OCI-LY7 (cell line): ENCODE measurements at places on chromosomes 13 and 19.

DNA sequence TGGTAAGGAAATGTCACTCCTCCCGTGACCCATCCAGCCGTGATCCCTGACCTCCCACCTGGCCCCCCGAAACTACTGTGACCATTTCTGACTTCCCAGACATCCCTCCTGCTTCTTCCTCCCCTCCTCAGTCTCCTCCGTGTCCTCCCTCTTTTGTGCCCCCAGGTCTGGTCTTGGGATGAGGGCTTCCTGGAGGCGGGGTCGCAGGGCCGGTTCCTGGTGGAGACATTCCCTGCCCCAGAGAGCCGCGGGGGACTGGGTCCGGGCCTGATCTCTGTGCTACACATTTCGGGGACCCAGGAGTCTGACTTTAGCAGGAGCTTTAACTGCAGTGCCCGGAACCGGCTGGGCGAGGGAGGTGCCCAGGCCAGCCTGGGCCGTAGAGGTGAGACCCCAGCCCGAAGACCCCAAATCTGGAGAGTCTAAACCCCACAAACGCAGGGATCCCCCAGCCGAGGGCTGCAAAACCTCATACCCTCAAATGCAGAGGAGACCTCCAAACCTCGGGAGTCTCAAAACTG lies 5.0 kb downstream of the KIRREL2 start:
- DNase-seq, result no peak

DNA sequence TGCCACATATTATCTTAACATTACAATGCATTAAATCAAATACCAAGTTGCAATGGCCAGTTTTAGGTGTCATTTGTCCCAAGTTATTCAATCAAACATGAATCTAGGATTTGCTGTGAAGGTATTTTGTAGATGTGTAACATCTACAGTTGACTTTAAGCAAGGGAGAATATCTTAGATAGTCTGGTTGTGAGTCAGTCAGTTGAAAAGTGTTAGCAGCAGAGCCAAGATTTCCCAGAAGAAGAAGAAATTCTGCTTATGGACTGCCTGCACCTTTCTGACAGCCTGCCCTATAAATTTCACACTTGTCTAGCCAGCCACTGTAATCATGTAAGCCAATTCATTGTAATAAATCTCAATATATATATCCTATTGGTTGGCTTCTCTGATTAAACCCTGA lies 41.3 kb upstream of the INTS6 start:
- no peak for DNase-seq

DNA sequence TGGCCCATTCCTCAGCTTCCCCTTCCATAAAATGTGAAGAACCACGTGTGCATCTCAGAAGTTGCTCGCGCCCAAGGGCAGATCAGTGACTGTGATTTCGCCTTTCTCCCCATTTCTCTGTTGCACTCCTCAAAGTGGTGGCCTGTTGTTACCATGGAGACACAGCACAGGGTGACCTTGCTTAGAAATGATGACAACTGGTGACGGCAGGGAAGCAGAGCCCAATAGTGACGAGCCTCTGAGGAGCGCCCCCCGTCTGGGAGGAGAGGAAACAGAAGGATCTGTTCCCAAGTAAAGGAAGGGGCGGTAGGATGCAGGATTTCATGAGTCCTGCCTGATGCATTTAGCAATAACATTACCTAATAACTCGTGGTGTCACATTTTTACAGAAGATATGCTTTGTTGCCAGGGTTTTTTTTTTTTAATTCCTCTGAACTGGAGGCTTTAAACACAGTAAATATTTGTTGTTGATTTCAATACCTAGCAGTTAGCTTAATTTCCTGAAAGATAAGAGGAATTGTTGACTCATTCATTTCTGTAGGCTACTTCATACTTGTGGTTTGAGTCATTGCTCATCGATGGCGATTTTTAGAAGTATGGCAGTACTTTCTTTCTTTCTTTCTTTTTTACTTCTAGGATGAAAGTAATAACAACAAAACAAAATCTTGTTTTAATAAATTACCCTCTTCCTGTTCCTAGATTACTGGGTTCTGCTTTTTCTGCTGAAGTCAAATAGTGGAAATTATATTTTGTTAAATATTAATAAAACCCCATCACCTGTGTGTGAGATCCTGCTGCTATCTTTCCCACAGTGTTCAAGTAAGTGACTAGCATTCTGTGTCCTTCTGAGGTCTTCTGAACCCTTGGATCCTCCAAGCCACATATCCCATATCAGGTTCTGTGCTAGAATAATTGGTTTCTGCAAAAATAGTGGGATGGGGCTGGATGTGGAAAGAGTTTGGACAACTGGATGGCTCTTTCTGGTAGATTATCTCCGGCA lies 36.0 kb downstream of the MBNL2 start:
- DNase-seq, result no peak

DNA sequence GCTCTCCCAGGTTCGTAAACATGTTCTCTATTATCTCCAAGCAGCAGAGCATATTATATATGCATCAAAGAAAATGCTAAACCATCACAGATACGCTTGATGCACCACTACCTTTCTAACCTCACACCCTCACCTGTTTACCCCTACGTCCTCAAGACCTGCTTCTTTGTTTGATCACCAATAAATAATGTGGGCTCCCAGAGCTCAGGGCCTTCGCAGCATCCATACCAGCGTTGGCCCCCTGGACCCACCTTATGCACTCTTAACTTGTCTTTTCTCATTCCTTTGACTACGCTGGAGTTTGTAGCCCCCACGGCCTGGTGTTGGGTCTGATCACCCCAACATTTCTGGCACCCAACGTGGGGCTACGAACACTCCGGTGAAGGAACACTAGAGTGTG lies 10.0 kb upstream of the ZNF443 start:
- DNase-seq, result no peak

DNA sequence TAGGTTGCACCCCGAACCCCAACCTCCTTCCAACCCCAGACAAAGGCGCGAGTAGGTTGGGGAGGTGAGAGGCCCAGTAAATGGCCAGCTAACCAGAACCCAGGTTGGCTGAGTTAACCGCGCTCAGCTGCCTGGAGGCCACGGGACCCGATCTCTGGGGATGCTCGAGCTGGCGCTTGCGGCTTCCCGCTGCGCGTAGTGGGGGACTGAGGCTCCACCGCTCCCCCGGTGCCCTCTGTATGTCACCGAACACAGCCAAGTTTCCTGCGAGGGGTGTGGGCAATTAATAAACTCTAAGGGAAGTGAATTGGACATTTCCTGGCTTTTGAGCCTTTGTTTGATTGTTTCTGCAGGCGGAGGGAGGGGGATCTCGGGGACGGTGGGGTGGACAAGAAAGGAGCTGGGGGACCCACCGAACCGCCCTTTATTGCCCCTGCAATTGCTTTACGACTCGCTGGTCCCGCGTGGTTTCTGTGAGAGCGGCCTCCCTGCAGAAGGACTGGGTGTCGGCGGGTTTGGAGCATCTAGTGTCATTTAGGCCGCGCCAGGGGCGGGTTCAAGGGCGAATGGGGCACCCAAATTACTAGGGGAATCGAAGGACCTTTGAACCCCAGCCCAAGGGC lies 3.5 kb upstream of the ZIC5 start:
- no peak for DNase-seq

DNA sequence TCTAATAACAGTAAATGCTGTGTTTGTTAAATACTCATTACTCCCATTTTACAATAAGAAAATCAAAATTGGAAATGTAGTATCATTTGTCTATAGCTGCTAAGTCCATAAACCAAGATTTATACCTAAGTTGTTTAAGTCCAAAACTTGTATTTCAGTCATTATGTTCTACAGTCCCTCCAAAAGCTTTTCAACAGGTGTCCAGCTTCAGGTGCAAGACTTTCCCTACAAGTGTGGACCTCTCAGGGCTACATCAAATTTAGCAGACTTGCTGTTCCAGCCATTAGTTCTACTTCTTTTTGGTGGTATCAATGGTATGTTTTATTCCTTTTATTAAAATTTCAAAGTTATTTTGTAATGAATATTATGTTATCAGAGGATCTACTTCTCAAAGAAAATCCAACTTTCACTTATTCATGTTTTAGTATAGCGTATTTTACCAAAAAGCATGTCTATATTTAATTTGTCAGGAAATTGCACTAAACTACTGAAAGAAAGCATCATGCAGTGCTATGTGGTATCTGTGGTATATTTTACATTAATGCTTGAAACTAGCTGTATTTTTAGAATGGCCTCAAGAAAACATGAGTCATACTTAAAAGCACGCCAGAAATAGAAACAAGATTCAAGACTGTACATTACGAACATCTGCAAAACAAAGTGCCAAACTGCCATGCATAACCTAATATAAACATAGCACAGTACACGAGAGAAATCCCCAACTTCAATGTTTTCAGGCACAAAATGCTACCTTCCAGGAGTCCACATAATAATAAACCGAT lies 44.5 kb downstream of the VWA8 start:
- DNase-seq, result peak; percentile 94

GRCh38 chr19:10551698-10552301 lies 8.1 kb downstream of the ATG4D start:
- peak; percentile 54 for DNase-seq

DNA sequence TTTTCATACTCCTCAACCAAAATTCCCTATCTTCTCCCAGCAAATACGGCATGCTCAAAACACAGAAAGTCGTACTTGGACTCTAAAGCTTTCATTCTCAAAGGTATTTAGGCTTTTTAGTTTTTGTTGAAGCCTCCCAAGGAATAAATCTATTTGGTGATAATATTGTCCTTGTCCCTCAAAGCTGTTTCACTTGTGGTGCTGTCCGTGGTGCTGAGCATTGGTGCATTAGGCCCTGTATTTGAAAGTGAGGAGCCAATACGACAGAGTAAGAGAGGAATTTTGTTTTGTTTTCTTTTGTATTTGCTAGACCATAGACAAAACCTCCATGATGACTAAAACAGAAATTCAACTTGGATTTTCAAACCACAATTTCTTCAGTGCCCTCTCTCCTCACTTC lies 3.2 kb upstream of the LGALS13 start:
- peak; percentile 16 for DNase-seq

DNA sequence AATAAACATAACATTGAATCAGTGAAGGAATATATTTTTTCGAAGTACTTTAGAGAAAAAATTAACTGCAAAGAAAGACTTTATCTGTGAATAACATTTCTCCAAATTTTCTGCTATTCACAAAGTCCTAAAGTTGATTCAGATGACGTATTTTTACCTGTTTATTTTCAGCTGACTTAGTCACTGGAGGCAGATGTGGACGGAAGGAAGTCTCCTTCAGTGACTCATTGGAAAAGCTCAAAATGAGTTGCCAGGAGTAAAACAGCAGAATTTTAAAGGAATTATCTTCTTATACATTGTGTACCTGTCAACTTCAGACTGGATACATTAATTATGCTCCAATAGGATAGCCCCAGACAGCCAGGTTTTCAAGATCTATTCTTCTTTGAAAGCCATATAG lies 679.3 kb upstream of the GPC6 start:
- no peak for DNase-seq

DNA sequence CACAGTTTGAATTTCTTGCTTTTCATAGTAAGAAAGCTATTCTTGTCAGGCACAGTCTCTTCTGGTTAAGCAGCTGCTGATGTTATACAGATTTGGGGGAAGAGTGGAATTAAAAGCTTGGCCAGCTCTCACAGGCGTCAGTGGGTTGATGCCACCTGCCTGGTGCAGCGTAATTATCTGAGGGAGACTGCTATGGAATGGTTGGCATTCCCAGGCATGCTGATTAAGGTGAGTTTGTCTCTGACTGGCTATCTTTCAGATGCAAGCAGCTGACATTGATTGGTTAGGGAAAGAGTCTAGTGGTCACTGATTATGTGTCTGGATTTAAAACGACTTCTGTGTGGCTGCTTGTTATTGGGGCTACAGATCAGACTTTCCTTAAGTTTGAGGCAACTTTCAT lies 948.4 kb downstream of the UQCRFS1 start:
- DNase-seq, result no peak

GRCh38 chr13:29905845-29906244 lies 55.4 kb upstream of the UBL3 start:
- no peak for DNase-seq

GRCh38 chr19:54606891-54607784 lies 13.7 kb downstream of the LILRA1 start:
- DNase-seq, result no peak

- DNase-seq, result no peak
Observed at GRCh38 chr13:39023761-39024160, 14.1 kb downstream of the PROSER1 start.

DNA sequence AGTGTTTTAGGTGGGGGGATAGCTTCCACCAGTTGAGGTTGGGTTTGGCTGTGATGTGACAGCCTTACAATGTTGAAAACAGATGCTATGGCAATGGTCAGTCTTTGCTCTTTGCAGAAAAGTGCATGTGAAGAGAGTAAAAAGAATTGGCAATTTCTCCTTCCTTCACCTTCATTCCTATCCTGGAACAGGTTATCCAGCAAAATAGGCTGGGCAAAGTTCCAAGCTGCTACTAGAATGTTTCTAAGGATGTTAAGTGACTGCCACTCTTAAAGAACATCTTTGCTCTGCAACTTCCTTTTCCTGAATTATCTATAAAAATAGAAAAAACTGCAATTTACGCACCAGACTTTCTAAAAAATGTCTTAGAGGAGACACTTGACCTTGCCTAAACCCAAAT lies 50.1 kb upstream of the MYCBP2 start:
- DNase-seq, result no peak

DNA sequence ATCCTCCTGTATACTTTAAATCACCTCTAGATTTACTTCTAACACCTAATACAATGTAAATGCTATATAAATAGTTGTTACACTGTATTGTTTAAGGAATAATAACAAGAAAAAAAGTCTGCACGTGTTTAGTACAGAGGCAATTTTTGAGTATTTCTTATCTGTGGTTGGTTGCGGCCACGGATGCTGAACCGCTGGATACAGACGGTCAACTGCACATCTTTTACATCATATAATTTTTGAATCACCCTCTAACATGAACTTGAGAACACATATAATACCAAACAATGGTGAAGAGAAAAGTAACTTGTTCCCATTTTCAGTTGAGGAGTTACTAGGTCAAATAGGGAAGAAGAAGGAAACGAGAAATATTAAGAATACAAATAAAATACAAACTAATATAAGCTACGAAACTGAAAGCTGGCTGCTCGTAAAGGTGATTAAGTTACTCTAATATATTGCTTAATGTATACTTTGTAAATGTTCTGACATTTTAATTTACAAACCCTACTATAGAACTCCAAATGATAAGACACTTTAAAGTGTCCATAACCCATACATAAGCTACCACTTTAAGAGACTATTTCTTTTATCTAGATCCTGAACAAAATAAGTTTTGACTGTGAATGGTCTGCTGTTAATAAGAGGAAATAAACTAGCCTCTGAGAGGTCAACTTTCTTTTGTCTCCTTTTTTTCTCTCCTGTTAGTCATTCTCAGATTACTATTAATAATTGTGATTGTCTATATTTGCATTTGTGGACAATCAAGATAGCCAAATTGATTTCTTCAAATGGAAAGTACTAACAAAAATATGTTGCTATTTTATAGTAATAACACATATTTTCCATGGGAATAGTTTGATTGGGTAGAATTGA lies 457.4 kb downstream of the DIAPH3 start:
- DNase-seq, result no peak
